ENCODE measurements at places on chromosomes 13 and 19.

DNA sequence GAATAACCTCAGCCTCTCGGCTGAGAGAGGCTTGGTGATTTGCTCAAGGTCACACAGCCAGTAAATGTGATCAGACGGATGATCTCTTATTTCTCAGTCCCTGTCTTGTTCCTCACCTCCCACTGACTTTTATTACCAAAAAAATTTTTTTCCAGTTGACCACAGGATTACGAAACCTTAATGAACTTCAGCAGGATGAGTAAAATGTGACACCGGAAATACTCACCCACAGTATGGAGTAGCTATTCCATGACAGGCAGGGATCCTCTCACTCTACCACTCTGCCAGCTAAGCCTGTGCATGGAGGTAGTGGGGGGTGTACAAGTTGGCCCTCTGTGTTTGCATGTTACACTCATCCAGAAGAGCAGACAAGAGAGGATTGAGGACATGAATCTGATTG, 916.4 kb downstream of the UQCRFS1 start:
- no peak for DNase-seq

DNA sequence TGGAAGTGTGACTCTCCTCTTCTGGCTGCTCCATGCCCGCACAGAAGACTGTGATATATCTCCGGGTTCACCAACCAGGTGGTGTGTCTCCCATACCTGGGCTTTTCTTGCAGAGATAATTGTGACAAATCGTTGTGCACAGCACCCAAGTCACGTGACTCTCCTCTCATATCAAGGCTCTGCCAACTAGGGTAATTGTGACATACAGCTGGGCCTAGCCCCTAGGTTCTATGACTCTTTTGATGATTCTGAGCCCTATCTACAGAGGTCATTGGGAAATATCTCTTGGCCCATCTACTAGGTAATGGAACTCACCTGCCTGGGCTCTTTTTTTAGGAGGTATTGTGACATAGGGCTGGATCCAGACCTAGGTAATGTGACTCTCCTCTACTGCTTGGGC, 89.8 kb downstream of the ZNF429 start:
- DNase-seq = no peak

- DNase-seq = no peak
Measured at GRCh38 chr19:768424-768823, 17.5 kb downstream of the MISP start.

GRCh38 chr13:52158629-52159158, 703 bp downstream of the NEK3 start:
- no peak for DNase-seq

DNA sequence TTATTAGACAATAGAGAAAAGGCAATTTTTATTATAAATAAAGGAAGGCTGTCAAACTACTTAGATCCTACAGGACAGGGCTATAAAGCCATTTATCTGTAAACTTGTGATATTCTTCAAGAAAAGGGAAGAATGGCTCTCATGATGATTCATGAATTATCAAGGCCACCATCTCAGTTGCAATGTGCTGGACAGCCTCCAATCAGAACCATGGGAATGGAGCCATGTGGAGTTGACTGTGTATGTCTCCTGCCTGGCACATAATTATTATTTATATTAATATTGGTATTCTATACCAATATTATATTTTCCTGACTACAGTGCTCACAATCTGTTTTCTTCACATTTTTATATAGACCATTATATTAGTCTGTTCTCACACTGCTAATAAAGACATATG, 560.5 kb upstream of the MIR17HG start:
- DNase-seq = no peak

GRCh38 chr13:99258210-99258860, at the start of gene GPR18:
Gene GPR18 (minus strand): TSS chr13:99258379. CDS start chr13:99255872, 2,507 bp downstream.
- no peak for DNase-seq

Measured in NCI-H2107 (cell line).